ENCODE measurements at places on chromosomes 1 and 21.

DNA sequence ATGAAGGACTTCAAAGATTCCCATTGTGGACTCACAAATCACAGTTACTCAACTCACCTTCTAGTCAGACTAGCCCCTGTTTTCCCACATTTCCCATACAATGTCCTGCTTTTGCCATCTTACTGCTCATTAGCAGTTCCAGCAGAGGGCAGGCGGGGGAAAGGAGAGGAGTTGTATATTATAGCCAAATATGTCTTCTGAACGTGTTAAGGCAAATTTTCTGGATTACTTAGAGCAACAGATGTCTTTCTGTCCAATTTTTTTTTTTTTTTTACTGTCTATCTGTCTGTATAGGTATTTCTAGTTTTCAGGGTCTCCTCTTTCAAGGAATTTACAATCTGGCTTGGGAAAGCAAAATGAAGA lies 29.9 kb upstream of the DDAH1 start:
- no peak for DNase-seq

DNA sequence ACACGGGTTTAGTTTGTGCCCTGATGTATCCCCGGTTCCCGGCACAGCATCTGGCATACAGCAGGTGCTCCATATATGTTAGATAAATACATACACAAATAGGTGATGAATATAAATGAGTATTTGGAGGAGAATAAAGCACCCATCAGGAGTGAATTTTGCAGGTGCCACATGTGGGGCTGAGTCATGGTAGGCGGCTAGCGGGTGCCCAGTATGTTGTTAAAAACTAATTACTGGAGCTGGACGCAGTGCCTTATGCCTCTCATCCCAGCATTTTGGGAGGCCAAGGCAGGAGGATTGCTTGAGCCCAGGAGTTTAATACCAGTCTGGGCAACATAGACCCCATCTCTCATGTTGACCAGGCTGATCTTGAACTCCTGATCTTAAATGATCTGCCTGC lies 16.7 kb upstream of the WASF2 start:
- DNase-seq, result no peak

GRCh38 chr1:184753117-184753516 lies 1.5 kb downstream of the EDEM3 start:
- DNase-seq, result no peak

DNA sequence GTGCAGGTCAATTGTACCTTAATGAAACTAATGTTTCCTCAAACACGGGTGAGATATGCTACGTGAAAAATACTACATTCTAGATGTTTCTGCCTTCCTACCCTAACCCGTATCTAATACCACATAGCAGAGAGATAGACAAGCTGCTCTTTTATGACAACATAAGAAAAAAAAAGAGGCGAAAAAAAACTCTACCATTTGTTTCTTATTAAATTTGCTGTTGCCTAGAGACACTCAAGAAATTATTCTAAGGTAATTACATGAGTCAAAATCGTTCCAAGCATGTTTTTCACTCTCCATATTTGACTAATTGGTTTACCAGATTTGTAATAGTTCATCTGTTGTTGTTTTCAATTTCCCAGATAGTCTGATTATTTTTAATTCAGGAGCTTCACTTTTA lies 27.4 kb downstream of the PALMD start:
- no peak for DNase-seq

DNA sequence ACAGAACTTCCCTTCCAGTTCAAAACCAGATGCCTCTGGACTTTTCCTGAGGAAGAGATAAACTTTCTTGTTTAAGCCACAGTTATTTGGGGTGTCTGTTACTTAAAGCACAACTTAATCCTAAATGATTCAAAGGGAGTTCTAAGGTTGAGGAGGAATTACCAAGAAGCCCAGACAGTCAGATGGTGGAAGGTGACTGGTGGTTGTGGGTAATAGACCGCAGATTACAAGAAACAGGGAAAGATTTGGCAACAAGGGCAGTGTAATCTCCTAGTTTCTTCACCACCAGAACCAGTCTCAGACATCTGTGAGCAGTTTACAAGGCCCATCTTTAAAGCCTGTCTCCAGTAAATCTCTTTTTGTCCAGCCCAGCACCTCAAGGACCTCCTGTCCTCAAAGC lies 130.1 kb upstream of the CTTNBP2NL start:
- DNase-seq, result no peak

DNA sequence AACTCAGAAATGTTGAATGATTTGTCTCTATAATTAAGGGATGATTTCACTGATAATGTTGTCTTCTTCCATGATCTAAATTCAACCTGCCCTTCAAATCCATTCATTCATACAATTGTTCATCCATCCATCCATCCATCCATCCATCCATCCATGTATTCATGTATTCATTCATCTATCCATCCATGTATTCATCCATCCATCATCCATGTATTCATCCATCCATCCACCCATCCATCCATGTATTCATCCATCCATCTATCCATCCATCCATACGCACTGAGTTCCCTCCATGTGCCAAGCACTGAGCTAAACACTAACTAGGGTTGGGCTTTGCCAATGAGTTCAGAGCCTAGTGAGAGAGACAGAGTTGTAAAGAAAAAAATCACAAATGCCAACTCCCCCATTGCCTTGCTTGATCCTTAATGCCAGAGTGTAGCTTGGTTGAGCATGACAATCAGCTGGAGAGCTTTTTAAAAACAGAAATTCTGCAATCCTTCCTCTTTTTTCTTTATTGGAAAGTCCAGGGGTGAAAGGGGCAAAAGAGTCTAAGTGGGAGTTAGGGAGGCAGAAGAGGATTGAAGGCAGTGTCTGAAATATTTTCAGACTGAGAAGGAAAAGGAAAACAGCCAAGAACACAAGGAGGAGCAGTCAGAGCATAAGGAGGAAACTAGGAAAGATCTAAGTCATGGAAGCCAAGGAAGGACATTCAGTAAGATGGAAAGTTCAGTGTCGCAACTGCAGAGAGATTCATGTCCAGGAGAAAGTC lies 92.4 kb upstream of the ERG start:
- no peak for DNase-seq

DNA sequence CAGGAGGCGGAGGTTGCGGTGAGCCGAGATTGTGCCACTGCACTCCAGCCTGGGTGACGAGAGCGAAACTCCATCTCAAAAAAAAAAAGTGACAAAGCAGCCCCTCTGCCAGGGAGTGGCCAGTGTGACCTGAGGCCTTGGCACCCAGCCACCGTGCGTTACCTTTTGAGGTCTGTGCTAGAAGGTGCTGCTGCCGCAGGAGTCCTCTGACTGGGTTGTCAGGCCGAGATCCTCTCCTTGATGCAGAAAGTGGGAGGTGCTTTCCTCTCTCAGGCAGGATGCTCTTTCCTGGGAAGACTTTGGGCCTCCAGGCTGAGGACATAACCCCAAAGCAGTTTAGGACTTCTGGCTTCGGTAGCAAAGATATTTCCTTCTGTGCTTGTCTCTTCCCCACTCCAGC lies 280.5 kb upstream of the VAMP3 start:
- no peak for DNase-seq

DNA sequence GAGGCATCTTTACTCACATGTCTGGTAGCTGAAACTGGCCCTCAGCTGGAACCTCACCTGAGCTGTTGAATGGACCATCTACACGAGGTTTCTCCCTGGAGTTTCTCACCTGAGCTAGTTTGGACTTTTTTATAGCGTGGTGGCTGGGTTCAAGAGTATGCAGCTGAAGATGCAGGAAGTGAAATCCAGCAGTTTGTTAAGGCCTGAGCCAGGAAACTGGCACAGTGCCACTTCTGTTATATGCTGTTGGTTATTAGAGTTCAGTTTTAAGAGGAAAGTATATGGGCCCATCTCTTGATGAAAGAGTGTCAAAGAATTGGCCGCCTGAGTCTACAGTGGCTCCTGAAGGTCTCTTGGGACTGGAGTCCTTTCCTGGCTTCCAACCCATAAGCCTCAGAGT lies 35.6 kb downstream of the STUM start:
- DNase-seq, result no peak

DNA sequence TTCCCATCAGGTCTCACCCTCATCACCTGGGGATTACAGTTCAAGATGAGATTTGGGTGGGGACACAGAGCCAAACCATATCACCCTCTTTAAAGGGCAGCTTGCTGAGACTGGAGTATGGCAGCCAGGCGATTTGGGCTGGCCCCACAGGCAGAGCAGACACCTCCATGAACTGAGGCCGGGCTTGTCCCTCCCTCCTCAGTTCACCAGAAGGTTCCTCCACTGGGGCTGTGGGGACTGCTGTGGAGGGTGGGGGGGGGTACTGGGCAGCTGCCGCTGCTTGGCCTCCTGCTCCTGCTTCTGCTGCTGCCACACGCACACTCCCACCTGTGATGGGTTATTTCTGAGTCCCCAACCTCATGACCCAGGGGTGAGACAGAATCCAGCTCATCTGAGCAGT lies 53.9 kb upstream of the PDE9A start:
- no peak for DNase-seq

DNA sequence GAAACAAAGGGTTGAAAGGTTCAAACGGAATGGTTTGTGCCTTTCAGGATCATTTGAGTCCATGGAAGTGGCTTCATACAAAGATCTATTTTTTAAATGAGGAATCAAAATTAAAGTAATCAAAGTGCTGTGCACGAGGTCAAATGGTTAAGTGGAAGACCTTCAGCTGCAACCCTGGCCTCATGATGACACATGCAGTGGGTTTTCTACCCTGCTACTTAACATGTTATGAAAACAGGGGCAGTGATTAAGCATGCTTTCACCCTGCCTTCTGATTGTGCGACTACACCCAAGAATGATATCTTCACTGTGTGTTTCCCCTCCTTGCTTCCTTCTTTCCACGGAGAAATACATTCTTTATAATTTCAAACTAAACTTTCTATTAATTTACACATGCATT lies 604.2 kb downstream of the LRRIQ3 start:
- DNase-seq, result no peak

DNA sequence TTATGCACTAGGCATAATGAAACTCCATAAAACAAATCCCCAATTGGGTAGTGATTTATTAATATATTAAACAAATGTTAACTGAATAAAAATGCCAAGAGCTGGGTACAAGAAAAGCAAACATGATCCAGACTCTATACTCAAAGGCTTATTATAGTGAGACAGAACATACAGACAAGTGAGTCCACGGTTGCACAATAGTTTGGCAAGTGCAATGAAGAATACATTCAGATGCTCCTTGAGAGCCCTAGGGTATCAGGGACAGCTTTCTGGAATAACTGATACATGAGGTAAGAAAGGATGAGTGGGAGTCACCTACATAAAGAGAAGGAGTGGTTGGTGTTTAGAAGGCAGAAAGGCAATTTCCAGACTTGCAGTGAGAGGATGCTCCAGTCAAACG lies 85.1 kb downstream of the VAV3 start:
- no peak for DNase-seq

- no peak for DNase-seq
These were observed 1397.8 kb downstream of the NCAM2 start for GRCh38 chr21:22395965-22396364.

DNA sequence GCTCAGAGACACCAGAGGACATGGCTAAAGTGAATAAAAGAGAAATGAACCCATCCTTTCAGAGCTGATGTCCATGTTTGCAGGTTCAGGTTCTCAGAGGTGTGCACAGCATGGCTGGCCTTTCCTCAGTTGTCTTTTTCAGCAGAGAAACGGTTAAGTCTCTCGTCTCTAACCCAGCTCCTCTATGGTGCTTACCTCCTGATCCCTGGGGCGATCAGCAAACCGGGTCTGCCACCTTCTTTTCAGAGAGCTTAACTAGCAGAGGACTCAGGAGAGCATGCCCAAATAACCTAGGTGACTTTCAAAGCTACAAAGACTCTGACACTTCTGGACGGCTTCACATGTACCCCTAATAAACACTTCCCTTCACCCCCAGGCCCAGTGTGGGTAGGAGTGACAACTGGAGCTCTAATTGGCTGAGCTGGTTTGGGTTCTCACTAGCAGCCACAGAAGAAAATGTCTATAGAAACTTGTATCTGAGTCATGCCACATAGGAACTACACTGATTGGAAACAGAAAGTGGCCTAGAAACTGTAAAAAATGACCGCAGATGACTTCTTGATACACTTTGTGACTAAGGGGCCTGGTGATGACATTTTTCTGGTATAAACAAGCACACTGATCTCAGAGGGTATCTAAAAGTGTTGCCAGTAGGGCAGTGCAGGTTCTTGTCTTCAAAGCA lies at the start of gene AIM2:
Gene AIM2, minus strand, starts transcription at position 329 of the 682 bp plus-strand sequence. CDS start 3,267 bp downstream, outside the sequence.
- DNase-seq, result no peak

DNA sequence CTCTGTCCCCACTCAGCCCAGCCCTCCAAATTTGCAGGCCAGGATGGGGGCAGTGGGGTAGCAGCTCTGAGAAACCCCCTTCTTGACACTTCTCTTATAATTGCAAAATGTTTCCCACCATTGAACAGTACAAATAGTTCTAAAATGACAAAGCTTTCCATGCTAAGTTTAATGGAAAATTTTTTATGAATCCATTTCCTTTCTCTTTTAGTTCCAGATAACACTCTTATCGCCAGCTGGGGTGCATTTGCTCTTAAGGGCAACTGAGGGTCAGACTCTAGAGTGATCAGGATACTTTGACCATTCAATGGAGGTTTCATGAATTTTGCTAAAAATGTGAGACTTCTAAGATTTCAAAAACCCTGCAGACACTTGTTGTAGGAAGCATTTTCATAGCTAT lies 29.9 kb downstream of the PIK3C2B start:
- no peak for DNase-seq

DNA sequence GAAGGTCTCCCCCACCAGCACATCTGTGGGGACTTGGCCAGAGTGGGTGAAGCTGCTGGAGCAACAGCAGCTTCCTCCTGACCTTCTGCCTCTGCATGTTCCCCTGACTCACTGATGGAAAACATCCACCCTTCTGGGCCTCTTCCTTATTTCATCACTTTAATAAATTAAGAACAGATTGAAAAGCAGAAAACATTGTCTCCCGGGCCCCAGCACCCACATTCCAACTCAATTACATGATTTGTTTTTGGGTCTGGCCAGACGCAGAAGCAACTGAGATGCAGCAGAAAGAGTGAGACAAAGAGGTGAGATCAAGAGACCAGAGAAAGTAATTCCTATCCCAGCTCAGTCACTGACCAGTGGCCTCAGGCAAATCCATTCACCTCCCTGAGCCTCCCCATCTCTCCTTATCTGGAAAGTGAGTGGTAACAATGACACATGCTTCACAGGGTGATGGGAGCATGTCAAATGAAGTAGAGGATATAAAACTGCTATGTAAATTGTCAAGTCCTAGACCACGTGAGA lies 157.1 kb downstream of the ELAVL4 start:
- no peak for DNase-seq

- no peak for DNase-seq
These were observed 1.7 kb downstream of the ATP1A2 start for GRCh38 chr1:160117300-160117699.

Data from AG04450 (cell line).